Upper lobe of right lung (tissue), 1 donor: ENCODE measurements at places on chromosomes 3 and 15. TPM values are rescaled to one million over a fixed set of nuclear protein-coding genes. Genes with fewer than 3 reads are reported as not detected.

AADAC gene
- total RNA-seq, result 3.2 TPM

LOXL1 gene
- 11.1 TPM for total RNA-seq

GRCh38 chr3:66428733-66429132 is 72.1 kb downstream of the LRIG1 start:
- no peak for DNase-seq

- no peak for DNase-seq
Observed at GRCh38 chr15:48887144-48887543, 9.2 kb downstream of the EID1 start.

- peak; percentile 85 for DNase-seq
Observed at GRCh38 chr15:40379853-40380252, 2.7 kb upstream of the KNSTRN start.

DNA sequence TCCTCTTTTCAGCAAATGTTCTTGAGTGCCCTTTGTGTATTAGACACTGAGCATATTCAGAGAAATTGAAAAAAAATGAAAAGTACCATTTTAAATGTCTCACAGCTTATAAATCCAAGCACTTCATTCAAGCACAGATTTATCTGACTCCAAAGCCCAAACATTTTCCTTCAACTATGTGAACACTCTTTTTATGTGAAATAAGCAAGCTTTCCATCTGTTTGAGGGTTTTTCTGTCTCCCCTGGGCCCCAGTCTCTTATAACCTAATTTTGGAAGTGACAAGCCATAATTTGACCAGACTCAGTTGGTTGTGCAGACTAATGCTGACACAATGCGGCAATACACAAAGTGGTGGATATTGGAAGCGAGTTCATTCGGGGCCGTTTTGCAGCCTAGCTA is 170.3 kb downstream of the CNTN6 start:
- DNase-seq, result no peak

DNA sequence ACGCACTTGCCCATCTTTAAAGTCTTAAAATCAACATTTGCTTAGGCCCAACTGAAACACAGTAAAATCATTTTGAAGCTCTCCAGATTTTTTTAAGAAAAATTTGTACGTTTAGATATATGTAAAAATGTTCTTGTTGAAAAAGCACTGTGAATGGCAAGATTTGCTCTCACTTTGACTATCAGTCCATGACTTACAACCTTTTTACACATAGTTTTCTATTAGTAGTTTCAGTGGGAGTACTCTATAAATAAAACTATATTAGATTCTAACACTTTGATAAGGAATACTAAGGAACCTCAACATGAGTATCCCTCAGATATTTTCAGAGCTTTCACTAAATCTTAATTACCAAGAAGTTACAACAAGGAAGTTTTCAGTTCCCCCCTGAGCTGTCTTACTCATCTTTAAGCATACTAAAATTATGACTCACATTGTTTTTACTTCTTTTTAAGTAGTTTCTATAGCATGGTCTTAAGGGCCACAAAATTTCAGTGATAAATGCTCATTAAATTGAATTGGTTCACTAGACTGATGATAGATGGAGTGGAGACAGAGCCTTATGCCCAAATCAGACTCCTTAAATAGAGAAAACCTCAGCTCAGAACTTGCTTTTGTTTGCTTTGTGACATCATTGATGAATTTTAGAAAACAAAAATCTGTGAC is 31.6 kb upstream of the RAP2B start:
- no peak for DNase-seq

- no peak for DNase-seq
Observed at GRCh38 chr3:69033470-69033869, 18.7 kb downstream of the TMF1 start.

GRCh38 chr3:40725031-40725430 is 200.3 kb downstream of the ZNF621 start:
- no peak for DNase-seq

- no peak for DNase-seq
Observed at GRCh38 chr15:100714034-100714748, 111.8 kb downstream of the ASB7 start.

- no peak for DNase-seq
Observed at GRCh38 chr3:43817825-43818224, 127.1 kb downstream of the ABHD5 start.

GRCh38 chr3:51706788-51707731 is at the start of gene GRM2:
TSS of gene GRM2 (plus strand) at chr3:51707068. CDS start at chr3:51708984, 1,916 bp downstream.
- DNase-seq, result peak; percentile 88
